Thoracic aorta (tissue), 2 donors: ENCODE measurements at places on chromosomes 5 and 9. TPM values are rescaled to one million over a fixed set of nuclear protein-coding genes. Genes with fewer than 3 reads are reported as not detected.

Gene OTULIN
- 52.9 TPM for total RNA-seq

- no peak overlapping the region for H3K4me3 ChIP-seq
- H3K4me1 ChIP-seq: peaks cover 65% of the 10 kb centered on the region
- peak overlapping the region; percentile 43 for H3K27ac ChIP-seq
- peaks cover 21% of the 10 kb centered on the region for H3K36me3 ChIP-seq
- H3K27me3 ChIP-seq: no peaks in the 10 kb centered on the region
Observed at GRCh38 chr5:68290847-68291246, 75.3 kb downstream of the PIK3R1 start.

GRCh38 chr5:158470764-158471534, 612.0 kb upstream of the CLINT1 start:
- H3K4me3 ChIP-seq: no peak overlapping the region
- H3K4me1 ChIP-seq: no peaks in the 10 kb centered on the region
- H3K27ac ChIP-seq: no peak overlapping the region
- DNase-seq: no peak
- no peaks in the 10 kb centered on the region for H3K27me3 ChIP-seq

DNA sequence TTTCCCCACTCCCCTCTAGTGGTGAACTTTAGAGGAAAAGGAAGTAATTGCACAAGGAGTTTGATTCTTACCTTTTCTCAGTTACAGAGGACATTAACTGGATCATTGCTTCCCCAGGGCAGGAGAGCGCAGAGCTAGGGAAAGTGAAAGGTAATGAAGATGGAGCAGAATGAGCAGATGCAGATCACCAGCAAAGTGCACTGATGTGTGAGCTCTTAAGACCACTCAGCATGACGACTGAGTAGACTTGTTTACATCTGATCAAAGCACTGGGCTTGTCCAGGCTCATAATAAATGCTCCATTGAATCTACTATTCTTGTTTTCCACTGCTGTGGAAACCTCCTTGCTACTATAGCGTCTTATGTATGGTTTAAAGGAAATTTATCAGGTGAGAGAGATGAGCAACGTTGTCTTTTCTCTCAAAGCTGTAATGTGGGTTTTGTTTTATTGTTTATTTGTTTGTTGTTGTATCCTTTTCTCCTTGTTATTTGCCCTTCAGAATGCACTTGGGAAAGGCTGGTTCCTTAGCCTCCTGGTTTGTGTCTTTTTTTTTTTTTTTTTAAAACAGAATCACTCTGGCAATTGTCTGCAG, 25.3 kb downstream of the SLC22A5 start:
- H3K4me3 ChIP-seq: no peak overlapping the region
- no peaks in the 10 kb centered on the region for H3K27me3 ChIP-seq
- no peak overlapping the region for H3K27ac ChIP-seq
- H3K4me1 ChIP-seq: peaks cover 7% of the 10 kb centered on the region
- DNase-seq: no peak
